ENCODE measurements at places on chromosomes 11 and 22.

- DNase-seq: no peak
These were observed 9.8 kb upstream of the SEPTIN5 start for GRCh38 chr22:19704355-19705015.

GRCh38 chr11:114321621-114322257, 25.5 kb downstream of the NNMT start:
- peak; percentile 51 for DNase-seq

GRCh38 chr11:68938088-68938487, 34.4 kb downstream of the IGHMBP2 start:
- no peak for DNase-seq

- DNase-seq: no peak
These were observed 960.7 kb upstream of the RAG2 start for GRCh38 chr11:37558619-37559210.

DNA sequence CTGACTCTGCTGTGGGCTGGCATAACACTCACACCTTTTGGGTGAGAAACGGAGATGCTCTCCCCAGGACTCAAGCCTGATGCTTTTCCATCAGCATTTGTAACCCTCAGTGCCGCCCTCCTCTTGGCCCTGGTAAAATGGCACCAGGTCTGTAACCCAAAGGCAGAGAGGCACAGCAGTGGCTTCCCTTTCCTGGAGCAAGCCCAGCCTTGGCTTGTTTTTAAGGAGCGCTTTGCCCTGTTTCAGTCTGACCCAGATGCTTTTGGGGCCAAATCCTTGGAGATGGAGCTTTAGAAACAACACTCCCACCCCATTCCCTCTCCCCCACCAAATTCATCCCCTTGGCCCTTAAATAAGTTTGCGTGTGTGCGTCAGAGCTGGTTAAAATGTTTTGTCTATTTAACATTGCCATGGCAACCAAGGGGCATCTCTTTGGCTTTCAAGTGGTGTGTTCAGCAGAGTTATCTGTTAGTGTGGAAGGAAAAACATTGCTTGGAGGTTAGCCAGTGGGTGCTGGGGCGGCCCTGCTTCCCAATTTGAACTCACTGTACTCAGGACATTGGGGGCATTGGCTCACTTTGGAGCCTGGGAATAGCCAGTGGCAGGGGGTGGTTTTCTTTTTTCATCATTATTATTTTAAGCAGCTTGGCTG, 134.1 kb downstream of the NAV2 start:
- DNase-seq: peak; percentile 46

DNA sequence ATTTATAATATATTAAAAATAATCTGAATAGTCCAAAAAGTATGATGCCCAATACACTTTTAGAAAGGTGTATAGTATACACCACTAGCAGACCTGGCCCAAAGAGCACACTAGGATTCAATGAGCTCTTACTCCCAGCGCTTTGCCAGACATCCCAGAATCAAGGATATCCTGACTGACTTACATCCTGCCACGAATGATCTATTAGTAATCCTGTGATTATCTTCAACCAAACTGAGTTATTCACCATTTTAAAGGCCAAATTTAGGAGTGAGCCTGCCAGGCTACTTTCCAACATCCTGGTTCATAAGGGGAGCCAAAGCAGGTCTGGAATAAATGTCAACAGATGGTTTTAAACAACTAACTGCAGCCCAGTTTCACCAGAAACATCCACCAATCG, 60.8 kb upstream of the FAM181B start:
- DNase-seq: no peak

- DNase-seq: no peak
These were observed 271.4 kb upstream of the NCAM1 start for GRCh38 chr11:112689851-112690250.

GRCh38 chr22:19913337-19913936, 28.1 kb upstream of the COMT start:
- no peak for DNase-seq

DNA sequence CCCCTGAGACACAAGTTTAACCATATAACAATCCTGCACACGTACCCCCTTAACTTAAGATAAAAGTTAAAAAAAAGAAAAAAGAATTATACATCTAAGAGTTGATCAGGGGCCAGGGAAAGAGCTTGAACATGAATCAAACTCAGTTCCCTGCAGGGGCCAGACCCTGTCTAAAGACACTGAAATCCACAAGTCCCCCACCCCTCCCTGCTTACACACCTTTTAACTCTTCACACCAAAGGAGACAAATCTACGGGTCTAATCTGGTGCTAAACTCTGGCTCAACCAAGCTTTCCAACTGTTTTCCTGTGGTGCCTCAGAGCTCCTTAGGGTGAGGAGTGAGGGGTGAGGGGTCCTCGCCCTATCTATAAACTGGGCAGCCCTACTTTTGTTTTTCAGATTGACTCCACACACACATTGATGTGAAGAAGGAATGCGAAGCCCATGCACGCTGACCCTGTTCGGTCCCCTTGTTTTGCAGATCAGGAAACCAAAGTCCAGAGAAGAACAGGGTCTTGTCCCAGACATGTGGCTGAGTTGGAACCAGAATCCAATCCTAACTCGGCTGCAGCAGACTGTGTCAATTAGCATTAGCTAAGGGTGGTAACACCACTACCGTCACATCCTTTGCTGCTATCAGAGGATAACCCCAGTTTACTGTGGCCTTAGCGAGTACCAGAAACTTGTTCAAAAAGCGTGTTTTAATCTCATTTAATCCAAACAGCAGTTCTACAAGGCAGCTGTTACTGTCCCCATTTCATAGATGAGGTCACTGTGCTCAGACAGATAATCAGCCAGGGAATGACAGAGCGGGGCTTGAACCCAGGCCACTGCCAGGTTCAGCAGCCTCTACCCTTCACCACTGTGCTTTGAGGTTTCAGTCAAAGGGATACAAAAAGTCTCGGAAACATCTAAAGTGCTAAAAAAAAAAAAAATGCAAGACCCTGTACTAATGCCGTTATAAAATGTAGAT, 145.2 kb upstream of the SYT13 start:
- DNase-seq: no peak

DNA sequence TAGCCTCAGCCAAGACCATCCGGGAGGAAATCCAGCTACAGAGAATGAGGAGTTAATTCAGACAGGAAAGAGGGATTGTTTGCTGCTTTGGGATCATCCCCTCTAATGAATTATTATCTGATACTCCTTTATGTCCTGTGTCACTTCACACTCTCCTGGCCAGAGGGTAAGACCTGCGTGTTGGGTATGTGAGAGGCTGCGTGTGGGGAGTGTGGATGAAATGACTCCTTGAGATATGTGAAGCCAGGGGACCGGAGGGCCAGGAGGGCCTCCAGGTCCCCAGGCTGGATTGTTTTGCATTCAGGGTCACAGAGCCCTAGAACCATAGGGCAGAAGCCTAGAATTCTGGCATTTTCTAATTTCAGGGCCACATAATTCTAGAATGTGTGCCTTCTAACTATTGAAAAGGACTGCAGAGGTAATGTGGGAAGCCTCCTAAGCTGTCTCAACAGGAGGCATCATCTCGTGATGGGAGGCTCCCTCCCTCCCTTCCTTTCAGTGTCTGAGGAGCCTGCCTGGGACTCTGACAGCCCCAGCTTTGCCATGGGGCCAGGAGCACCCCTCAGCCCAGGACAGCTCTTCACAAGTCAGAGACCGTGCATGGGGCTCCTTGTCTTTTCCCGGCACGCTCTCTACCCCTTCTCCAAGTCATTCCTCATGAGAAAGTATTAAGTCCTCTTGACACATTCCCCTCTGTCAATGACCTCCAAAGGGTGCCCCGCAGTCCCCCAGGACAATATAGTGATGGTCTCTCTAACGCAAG, 3.7 kb downstream of the TPBGL start:
- no peak for DNase-seq

DNA sequence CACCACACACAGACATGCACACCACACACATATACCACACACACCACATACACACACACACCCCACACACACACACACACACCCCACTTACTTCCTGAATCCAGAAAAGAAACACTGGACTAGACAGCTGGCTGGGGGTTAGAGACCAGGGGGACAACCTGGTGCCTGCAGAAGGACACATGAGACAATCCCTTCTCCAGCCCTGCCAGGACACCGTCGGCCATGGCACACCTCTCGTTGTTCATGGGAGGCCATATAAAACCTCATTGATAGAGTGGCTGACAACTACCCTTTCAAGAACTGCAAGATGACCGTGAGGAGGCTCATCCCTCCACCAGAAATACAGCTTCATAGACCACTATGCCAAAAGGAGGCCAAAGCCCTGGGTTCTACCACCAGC, 54.3 kb downstream of the IGSF9B start:
- DNase-seq: no peak

DNA sequence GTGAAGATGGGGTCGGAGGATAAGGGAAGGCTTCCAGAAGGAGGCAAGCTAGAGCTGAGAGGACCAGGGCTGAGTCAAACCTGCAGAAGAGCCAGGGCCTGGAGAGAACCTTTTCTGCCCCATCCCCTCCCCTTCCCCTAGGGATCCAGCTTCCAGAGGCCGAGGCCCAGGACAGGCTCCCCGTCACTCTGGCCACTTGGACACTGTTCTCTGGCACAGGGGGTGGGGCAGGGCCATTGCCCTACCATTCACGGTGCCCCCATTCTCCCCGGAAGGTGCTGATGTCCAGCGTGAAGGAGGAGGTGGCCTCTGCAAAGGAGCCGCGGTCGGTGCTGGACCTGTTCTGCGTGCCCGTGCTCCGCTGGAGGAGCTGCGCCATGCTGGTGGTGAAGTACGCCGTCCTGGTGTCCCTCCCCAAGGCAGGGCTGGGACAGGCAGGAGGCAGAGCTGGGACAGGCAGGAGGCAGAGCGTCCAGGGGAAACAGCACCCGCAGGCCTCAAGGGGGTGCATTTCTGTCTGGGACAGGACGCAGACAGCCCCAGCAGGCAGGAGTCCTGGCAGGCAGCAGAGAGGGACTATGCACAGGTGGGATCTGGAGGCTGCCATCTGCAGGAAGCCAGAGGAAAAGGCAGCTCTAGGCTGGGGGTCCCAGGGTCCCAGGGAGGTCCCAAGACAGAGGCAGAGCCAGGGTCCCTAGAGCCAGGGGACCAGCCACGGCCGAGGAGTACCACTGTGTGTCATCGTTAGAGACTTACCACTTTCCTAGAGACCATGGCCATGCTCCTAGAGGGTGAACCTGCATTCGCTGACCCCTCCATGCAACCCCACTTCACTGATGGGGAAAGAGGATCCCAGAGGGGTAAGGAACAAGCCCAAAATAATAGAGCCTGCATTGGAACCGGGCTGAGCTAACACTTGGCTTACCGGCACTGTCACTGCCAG, 25.8 kb upstream of the SLC22A12 start:
- DNase-seq: no peak

GRCh38 chr11:94593030-94593429, 25.9 kb downstream of the PIWIL4 start:
- no peak for DNase-seq

- no peak for DNase-seq
These were observed 6.3 kb downstream of the BBOX1 start for GRCh38 chr11:27046956-27047355.

GRCh38 chr11:120532082-120532831, 20.7 kb downstream of the GRIK4 start:
- DNase-seq: no peak

DNA sequence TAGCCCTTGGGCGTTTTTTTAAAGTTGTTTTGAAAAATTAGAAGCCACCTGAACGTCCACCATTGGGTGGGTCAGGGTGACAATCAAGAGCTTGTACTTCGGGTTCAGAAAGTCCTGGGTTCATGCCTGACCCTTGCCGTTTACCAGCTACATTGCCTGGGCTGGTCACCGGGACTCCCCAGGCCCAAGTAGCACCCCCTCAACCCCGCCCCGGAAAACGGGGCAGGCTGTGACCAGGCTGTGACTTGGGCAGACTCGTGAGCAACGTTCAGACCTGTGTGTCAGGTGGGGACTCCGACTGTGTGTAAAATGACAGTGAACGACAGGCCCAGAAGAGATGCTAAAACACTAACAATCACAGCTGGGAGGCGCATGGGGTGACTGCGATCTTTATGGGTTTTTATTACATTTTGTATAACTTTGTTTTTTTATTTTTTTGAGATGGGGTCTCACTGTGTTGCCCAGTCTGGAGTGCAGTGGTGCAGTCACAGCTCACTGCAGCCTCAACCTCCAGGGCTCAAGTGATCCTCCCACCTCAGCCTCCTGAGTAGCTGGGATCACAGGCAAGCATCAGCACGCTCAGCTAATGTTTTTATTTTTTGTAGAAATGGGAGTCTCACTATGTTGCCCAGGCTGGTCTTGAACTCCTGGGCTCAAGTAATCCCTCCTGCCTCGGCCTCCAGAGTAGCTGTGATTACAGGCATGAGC, 56.8 kb downstream of the TRMU start:
- DNase-seq: no peak

GRCh38 chr11:60119710-60120109, 31.2 kb downstream of the MS4A2 start:
- DNase-seq: no peak

- peak; percentile 77 for DNase-seq
These were observed 6.9 kb downstream of the OR8B12 start for GRCh38 chr11:124536520-124536919.

GRCh38 chr11:59719556-59719955, 5.9 kb upstream of the OR10V1 start:
- DNase-seq: no peak

DNA sequence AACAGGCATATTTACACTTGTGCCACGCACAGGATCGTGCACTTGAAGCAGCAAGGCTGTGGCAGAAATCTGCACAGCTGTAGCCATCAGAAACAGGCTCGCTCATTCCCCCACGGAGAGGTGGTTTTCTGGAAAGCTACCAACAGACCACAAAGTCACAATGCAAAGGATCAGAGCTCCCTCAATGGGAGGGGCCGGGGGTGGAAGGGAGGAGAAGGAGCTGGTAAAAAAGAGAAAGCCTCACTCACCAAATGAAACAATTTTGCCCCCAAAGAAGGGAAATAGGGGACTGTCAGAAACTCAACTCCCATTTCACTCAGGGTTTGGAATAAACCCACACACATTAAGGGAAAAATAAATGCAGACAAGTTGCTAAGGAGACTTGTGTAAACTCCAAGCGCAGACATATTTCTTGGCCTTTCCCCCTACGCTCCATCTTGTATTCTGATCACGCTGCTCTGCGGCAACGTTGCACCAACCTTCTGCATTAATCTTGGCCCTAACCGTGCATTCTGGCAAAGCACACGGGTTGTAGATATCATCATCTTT, 43.2 kb upstream of the BLID start:
- DNase-seq: peak; percentile 21

DNA sequence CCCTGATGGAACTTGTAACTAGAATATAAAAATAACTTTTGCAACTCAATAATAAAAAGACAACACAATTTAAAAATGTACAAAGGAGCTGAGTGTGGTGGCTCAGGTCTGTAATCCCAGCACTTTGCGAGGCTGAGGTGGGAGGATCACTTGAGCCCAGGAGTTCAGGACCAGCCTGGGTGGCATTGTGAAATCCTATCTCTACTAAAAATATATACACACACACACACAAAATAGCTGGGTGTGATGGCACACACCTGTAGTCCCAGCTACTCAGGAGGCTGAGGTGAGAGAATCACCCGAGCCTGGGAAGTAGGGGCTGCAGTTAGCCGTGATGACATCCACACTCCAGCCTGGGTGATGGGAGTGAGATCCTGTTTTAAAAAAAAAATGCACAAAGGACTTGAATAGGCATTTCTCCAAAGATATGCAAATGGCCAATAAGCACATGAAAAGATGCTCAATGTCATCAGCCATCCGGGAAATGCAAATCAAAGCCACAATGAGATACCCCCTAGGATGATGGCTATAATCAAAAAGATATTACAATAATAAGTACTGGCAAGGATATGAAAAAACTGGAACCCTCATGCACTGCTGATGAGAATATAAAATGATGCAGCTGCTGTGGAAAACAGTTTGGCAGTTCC, 59.8 kb upstream of the SEPTIN5 start:
- no peak for DNase-seq

- DNase-seq: peak; percentile 65
These were observed 51.0 kb upstream of the SEPTIN5 start for GRCh38 chr22:19663286-19663815.
